ENCODE measurements at places on chromosomes 7 and 10.

- DNase-seq: no peak
Observed at GRCh38 chr10:68095153-68095552, 14.1 kb upstream of the MYPN start.

DNA sequence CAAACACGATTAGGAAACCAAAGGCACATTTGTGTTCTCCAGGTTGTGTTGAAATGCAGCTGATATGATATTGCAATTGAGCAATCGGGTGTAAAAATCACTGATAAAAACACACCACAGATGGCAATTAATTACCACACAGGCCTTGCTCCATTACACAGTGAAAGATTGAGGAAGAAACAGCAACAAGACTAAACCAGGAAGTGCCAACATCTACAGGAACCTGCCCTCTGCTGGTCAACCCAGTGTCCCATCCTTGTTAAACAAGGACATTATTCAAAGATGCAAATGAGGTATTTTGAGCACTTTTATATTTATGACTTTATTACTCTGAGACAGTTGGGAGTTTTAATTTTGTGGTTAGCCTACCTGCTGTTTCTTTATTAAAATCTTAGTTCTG, 765.6 kb upstream of the GHITM start:
- no peak for DNase-seq

DNA sequence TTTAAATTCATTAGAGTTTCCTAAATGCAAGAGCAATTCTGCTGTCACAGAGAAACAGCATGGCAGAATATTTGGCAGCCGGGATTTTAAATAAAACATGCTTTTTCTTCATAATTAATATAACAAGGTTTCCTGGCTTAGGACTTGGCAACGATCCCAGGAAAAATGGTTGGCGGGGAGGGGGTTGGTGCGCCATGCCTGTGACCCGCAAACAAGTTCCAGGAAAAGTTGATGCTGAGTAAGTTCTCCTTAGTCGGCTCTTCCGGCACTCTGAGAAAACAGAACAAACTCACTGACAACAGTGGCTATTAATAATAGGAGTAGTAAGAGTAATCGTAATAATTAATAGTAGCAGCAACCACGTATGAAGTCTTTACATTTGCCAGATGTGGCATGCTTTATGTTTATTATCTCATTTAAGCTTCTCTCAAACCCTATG, 4.6 kb downstream of the HABP2 start:
- no peak for DNase-seq

- no peak for DNase-seq
Observed at GRCh38 chr7:105990727-105991453, 27.8 kb downstream of the CDHR3 start.

GRCh38 chr10:89367529-89367928, 10.3 kb upstream of the IFIT1B start:
- DNase-seq: no peak

- no peak for DNase-seq
Observed at GRCh38 chr10:75012471-75012870, 99.0 kb upstream of the SAMD8 start.

GRCh38 chr10:132263866-132264265, 43.9 kb downstream of the STK32C start:
- DNase-seq: no peak

DNA sequence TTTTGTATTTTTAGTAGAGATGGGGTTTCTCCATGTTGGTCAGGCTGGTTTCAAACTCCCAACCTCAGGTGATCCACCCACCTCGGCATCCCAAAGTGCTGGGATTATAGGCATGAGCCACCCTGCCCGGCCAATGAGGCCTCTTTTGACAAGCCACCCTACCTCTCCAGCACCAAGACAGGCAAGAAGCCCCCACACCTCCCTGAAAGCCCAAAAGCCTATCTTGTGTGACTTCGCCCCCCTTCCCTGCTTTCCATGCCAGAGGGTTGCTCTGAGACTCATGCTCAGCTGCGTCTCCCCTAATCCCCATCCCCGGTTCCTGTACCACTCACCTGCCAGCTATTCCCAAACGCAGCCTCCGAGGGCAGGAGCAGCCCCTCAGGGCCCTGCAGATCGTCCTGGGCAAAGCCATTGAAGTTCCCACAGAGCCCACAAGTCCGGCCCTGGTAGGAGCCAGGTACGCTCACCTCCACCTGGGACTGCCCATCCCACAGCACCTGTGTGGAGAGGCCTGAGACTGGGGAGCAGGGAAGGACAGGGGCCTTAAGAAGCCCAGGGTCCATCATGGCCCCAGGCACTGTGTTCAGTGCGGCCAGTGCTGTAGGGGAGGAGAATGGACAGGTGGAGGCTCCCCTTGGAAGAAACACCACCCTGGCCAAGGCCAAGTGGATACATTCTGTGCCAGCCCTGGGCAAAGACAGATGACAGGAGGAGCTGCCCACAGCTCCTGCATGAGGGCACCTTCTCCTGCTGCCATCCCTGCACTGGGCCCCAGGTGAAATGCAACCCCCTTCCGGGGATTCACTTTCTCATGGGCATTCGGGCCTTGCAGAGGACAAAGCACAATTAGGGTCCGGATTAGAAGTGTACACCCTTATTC, 15.8 kb downstream of the ATP6V1F start:
- DNase-seq: no peak

GRCh38 chr10:99672884-99673283, 13.6 kb downstream of the ENTPD7 start:
- no peak for DNase-seq

Data from activated naive CD4-positive, alpha-beta T cell treated with anti-CD3 and anti-CD28 coated beads, Interleukin-2, amount 10 ng/mL, durations not matched to agents 7 days and 5 days (primary cell).